Smooth muscle cell of the brain vasculature (primary cell): ENCODE measurements at places on chromosomes 3 and 15.

GRCh38 chr15:34297059-34297458 is 40.5 kb downstream of the SLC12A6 start:
- no peak for DNase-seq

- DNase-seq, result no peak
Observed at GRCh38 chr15:64001148-64001547, 45.1 kb downstream of the DAPK2 start.

DNA sequence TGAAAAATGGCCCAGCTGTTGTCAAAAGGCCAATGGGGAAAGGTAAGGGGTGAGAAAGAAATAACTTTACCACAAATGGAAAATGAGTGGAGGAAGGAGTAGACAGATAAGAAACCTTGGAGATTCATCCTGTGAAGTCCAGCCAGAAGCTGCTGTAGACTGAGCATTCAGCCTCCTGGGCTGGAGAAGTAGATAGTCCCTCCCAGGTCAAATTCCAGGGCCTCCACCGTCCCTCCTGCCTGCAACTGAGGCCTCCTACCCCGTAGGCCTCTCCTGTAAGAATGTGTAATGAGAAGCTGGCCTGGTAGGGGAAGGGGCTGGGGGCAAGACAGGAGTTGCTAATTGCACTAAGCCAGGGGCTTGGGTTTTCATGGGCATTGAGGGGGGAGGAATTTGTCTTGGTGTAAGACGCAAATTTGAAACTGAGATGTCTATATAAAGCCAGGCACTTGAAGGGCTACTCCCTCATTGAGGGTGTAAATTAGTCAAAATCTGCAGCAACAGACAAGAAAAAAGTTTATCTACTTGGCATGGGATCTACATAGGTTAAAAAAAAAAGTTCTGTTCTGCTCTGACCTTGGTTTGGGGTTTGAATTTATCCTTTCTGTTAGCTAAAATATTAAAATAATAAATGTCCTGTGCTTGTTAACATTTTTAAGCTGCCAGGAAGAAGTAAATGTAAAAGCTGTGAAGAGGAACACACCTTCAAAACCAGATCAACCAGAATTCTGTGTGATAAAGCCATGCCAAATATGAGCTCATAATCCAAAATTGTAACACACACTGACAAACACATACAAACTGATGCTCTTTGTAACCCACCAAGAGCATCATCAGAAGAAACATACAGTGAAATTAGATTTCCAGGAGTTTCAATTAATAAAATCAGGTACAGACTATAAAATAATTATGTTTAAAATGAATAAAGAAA is 1.7 kb upstream of the RBP2 start:
- no peak for DNase-seq

DNA sequence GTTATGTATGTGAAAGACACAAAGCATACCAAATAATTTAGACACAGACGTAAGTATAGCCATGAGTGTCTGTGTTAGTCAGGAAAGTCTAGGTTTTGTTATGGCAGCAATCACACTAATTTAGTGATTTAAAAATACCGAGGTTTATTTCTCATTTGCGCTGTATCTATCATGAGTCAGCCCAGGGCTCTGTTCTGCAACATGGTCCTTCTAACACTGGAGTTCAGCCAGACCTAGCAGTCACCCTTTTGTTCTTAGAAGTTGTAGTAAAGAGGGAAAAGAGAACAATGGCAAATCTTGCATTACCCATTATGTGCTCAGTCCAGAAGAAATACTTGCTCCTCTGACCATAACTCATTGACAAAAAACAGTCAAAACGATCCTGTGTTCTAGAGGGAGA is 311.5 kb downstream of the NLGN1 start:
- no peak for DNase-seq

GRCh38 chr3:191139736-191140135 is 59.3 kb upstream of the OSTN start:
- DNase-seq, result no peak

DNA sequence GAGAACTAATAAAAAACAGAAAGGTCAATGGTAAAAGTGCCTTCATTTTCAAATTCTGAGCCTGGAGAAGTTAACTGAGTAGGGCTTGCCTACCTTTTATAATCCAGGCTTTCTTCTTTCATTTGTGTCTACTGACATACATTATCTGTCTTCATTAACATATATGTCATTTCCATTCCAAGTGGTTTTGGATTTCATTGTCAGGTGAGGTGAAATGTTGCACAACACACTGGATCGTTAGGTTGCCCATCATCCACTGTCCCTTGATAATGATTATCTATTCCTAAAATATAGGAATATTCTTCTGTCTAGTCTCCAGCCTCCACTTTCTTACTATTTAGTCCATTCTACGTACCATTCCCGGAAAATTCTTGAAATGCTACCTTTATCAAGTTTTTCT is 55.0 kb upstream of the CP start:
- DNase-seq, result no peak

GRCh38 chr3:31254483-31254882 is 278.2 kb upstream of the STT3B start:
- no peak for DNase-seq

- no peak for DNase-seq
Observed at GRCh38 chr15:58748040-58748851, 1.3 kb downstream of the ADAM10 start.

- DNase-seq, result no peak
Observed at GRCh38 chr3:168876346-168877035, 780.8 kb upstream of the GOLIM4 start.

GRCh38 chr3:148827585-148827984 is at the start of gene CPB1:
Gene CPB1 (plus strand): TSS chr3:148827811. CDS start chr3:148827824, 13 bp downstream.
- DNase-seq, result no peak

DNA sequence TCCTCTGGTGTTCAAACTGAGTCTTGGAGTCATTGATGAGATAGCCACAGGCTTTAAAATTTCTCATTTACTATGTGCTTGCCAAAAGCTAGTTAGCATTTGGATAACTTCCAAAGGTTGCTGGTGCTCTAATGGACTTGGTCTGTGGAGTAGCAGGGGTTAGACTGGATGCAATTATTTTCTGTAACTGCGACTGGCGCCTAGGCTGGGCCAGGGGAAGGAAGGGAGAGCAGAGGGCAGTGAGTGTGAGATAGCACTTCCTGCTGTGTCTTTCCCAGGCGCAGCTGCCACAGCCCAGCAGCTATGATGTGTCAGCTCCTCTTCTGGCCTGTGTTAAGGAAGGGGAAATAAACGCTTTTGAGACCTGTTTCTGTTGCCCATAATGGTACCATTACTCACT is 98.6 kb downstream of the MYRIP start:
- DNase-seq, result no peak

GRCh38 chr3:149701977-149702350 is 44.1 kb upstream of the WWTR1 start:
- DNase-seq, result no peak

GRCh38 chr3:31851278-31851677 is 129.8 kb downstream of the OSBPL10 start:
- DNase-seq, result no peak

GRCh38 chr3:707041-707440 is 385.8 kb upstream of the CNTN6 start:
- DNase-seq, result no peak

DNA sequence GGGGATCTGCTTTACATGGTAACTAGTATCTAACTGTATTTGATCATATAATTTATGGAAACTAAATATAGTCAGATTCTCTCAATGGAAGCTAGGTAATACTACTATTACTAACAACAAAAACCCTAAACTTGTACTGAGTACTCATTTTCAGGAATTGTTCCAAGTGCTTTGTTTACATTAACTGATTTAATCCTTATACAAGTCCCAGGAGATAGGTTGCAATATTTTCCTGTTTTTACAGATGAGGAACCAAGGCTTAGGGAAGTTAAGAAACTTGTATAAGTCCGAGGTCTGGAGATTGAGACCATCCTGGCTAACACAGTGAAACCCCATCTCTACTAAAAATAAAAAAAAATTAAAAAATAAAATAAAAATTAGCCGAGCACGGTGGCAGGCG is 7.5 kb upstream of the MTHFS start:
- no peak for DNase-seq

DNA sequence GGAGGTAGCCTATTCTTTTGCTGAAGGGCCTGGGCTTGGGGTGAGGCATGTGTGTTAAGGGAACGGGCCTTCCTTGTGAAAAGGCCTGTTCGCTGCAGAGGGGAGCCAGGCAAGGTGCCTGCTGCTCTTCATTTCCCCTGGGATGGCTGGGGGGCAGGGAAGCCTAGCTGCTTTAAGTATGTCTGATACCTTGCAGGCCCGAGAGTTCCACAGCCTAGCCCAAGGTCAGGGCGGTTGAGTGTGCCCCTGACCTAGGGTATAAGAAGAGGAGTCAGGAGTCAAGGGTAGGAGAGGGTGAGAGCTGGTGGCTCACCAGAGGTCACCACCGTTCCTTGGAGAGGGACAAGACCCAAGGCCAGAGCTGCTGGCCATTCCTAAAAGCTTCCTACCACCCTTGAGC is 46.6 kb downstream of the UMPS start:
- no peak for DNase-seq

DNA sequence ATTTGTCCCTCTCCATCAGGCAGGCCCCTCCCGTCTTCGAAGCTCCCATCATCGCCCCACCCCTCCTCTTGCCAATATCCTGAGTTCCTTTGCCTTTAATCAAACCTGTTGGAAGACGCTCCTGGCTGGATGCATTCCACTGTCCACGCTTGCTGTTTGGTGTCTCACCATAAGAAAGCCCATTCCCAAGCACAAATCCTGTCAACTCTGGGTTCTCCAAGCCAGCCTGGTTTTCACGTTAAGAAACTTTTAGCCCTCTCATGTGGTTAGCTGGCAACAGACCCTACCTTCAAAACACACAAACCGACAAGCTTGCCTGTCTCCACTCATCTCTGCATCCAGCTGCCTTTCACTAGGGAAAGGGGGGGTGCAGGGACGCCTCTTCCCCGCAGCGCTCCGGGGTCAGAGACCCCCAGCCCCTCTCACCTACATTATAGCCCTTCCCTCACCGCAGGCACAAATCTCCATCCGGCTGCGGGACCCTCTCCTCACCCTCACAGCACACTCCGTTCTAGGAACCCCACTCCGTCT is 1.1 kb downstream of the GORASP1 start:
- DNase-seq, result no peak

DNA sequence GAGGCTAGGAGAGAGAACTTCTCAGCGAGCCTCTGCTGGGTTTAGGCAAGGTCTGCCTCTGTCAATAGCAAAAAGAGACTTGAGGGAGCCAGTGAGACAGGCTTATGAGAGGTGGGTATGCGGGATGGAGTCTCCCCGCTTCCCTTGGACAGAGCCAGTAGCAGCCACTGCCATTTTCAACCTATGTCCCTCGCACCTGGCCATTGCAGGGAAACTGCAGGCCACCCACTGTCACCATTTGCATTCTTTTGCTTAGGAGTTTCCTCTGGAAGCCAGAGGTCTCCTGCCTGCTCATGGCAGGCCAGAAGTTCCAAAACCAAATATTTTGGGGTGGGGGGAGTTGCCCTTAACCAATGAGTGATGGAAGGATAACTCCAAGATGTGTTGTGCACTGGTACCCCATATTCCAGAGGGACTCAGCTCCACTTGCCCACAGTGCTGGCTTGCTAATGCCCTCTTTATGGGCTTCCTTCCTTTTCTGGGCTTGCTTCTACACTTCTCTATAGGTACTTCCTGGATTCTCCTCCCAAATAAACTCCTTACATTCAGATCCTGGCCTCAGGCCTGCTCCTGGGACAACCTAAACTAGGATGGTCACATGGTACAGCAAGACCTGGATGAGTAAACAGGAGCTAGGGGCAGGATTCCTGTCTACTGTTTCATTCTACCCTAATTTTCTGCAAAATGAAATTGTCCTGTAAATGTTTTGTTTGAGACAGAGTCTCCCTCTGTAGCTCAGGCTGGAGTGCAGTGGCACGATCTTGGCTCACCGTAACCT is 108.9 kb upstream of the PROK2 start:
- no peak for DNase-seq

DNA sequence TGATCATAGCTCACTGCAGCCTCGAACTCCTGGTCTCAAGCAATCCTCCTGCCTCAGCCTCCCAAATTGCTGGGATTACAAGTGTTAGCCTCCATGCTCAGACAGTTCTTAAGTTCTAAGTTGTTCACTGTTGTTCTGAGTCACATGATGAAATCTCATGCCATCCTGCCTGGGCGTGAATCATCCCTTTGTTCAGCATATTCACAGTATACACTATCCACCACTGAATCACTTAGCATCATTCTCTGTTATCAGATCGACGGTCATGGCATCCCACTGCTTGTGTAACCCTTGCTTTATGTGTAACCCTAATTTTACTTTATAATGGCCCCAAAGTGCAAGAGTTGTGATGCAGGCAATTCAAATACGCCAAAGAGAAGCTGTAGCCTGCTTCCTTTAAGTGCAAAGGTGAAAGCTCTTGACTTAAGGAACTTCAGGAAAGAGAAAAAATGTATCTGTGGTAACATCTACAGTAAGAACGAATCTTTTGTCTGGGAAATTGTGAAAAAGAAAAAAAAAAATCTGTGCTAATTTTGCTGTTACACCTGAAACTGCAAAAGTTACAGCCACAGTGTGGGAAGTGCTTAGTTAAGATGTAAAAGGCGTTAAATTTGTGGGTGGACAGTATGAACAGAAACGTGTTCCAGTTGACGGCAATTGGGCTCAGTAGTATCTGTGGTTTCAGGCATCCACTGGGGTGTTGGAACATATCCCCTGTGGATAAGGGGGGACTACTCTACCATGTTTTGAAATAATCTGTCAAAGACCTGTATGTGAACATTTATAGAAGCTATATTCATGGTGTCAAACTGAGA is 80.6 kb downstream of the PCOLCE2 start:
- no peak for DNase-seq

DNA sequence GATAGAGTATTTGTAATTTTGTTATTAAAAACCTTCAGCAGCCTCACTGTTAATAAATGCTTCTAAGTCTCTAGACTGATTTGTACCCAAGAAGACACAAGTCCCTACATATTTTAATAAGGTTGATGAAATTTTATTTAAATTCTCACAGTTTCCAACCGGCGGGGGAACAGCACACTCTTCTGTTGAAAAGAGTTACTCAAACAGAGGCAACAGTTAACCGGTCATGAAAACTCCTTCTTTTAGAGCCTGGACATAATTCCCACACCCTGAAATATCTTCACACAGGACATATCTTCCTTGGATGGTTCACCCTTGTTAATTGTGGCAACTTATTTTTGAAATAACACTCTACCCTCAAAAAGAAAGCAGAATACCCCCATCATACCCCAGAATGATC is 278.8 kb downstream of the FOXP1 start:
- peak; percentile 51 for DNase-seq

GRCh38 chr15:51966192-51966591 is 5.4 kb downstream of the LEO1 start:
- DNase-seq, result no peak

- DNase-seq, result no peak
Observed at GRCh38 chr3:66153481-66154443, 67.0 kb upstream of the SLC25A26 start.

GRCh38 chr3:160693191-160693590 is 16.2 kb downstream of the ARL14 start:
- no peak for DNase-seq

GRCh38 chr3:194748225-194748624 is 62.5 kb downstream of the FAM43A start:
- no peak for DNase-seq

DNA sequence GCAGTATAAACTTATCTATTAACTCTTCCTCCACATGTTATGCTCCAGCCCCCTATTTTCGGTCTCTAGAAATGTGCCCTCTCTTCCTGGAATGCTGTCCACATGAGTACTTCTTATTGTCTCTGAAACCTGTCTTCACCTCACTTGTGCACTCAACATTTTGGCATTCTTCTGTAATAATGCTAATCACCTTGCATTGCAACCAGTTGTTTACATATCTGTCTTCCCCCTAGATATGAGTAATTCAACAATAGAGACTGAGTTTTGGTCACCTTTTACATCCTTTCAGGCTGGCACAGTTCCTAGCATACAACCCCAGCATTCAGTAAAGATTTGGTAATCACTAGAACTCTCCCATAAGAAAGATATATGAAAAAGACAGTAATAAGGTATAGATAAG is 17.2 kb downstream of the CCDC80 start:
- no peak for DNase-seq
